ENCODE measurements at places on chromosomes 4 and X.

- DNase-seq: peak; percentile 96
Measured at GRCh38 chrX:100768679-100769338, 36.9 kb upstream of the SYTL4 start.

GRCh38 chr4:34245276-34245675, 1999.0 kb downstream of the ARAP2 start:
- no peak for DNase-seq

DNA sequence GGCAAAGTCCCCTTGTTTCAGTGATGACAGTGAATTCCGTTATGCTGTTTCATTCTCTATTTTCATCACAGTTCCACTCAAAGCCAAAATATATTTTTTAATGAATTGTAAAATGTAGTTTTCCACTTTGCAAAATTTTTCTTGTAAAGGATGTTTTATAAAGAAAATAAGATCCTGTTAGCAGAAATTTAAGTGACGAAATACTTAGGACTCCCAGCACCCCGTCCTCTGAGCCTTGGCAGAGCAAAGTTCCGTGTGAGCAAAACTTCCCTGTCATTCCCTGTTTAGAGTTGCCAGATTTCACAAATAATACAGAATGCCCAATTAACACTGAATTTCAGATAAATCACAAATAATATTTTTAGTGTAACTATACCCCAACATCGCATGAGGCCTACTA, 81.0 kb upstream of the RBPJ start:
- no peak for DNase-seq

GRCh38 chr4:11293866-11294265, 134.8 kb downstream of the HS3ST1 start:
- no peak for DNase-seq

GRCh38 chr4:4341861-4342650, 44.8 kb upstream of the NSG1 start:
- DNase-seq: no peak

GRCh38 chr4:121885115-121885514, 14.8 kb upstream of the BBS7 start:
- no peak for DNase-seq

- peak; percentile 26 for DNase-seq
Measured at GRCh38 chr4:112361181-112361791, 64.1 kb downstream of the ALPK1 start.

DNA sequence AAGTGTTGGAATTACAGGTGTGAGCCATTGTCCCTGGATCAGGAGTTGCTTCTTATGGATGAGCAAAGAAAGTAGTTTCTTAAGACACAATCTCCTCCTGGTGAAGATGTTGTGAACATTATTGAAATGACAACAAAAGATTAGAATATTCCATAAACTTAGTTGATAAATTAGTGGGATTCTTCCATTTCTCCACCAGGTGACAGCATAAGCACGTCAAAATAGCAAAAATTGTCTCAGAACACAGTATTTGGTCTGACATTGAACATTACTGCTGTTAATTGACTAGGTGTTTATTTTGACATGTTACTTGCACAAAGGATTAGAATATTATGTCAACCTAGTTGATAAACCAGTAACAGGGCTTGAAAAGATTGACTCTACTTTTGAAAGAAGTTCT, 21.6 kb downstream of the CLDN34 start:
- peak; percentile 32 for DNase-seq

GRCh38 chr4:181138116-181138515, 1105.1 kb upstream of the TENM3 start:
- DNase-seq: no peak

DNA sequence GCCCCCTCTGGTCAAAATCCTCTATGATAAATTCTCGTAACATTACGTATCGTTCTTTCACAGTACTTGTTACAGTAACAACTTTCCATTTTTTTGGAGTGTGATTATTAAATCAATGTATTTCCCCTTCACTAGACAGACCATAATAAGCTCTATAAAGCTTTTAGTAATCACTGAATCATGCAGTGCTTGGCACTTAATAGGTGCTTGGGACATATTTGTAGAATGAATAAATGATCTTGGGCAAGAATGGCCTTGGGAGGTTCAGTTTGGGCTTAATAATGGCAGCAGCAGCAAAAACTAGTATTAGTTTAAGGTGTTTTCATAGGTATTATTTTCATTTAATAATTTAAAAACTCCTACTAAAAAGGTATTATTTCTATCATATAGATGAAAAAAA, 33.4 kb upstream of the SFRP2 start:
- DNase-seq: no peak

GRCh38 chr4:172547724-172548123, 620.9 kb upstream of the GALNT7 start:
- DNase-seq: no peak

DNA sequence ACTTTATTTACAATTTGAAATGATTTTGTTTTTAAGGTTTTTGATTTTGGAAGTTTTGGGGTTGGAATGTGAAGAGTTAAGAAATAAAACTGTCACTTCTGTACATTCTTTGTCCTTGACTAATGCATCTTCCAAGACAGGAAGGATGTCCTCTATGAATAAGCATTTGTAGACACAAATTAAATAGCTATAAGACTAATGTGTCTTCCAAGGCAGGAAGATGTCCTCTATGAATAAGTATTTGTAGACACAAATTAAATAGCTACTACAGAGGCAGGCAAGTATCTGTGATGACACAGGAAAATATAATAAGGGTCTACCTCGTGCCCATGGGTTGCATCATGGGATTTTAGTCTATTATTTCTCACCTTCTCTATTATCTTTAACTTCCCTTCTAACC, 14.5 kb downstream of the PRSS48 start:
- no peak for DNase-seq
